ENCODE measurements at places on chromosomes 12 and 14.

GRCh38 chr14:93040982-93041381 is 74.7 kb downstream of the ITPK1 start:
- DNase-seq = no peak

- DNase-seq = no peak
Measured at GRCh38 chr12:47650469-47650868, 55.4 kb downstream of the RPAP3 start.

GRCh38 chr12:124406043-124406442 is 111.2 kb downstream of the RFLNA start:
- no peak for DNase-seq

DNA sequence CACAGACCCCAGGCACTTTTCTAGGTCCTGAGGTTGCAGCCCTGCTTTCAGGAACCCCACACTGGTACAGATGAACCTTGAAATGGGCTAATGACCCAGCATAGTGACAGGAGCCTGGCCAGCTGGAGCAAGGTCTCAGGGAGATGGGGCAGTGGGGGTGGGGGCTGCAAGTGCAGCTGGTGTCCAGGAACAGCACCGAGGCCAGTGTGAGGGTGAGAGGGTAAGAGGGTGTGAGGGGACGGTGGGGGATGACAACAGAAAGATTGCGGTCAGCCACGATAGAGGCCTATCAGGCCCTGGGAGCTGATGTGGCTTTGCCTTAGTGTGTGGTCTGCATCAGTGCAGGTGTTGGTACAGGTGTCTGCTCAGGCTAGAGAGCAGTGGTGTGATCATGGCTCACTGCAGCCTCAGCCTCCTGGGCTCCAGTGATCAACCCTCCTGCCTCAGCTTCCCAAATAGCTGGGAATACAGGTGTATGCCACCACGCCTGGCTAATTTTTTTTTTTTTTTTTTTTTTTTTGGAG is 59.7 kb downstream of the EP400 start:
- no peak for DNase-seq

DNA sequence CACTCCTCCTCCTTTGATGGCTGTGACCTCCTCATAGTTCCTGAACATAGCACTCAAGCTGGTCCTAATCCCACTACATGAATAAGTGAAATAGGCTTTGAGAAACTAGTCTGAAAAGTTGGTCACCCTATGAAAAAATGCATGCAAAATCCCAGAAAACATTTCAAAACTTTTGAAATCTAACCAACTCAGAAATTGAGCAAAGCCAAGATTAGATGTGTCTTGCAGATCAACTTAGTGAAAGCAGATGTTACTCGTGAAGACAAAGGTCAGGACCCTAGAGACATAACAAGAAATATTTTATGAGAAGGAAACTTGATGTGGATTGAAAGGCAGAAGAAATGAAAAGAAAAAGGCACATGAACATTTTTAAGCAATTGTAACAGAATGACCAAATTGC is 63.3 kb downstream of the TSHR start:
- DNase-seq = no peak

DNA sequence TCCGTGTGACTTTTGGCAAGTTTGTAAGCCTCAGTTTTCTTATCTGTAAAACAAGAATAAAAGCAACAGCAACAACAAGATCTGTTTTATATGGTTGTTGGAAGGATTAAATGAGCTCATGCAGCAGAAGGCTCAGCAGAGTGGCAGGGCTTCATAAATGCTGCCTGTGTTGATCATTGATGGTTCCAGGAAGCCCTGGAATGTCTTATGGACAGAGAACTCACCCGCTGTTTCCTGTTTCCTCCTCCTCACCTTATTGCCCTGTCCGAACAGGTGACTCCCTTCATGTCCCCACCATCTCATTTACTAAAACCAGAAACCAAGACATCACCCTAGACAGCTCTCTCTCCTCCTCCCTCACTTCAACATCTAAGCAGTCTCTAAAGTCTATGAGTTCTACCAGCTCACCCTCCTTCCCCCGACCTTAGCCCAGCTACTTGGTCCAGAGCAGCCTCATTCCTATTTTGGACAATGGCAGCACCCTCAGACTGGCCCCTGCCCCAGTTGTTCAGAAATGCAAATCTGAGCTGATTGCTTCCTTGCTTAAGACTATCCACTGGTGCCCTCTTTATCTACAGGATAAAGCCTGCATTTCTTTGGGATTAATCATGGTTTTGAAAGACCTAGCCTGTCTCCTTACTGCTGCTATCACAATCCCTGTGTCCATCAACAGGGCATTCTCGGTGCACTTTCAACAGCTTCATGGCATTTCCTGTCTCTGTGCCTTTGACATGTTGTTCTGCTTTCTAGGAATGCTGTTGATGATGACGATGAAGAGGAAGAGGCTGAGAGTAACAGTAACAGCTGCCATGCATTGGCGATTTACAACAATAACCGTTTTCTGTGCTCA is 21.4 kb upstream of the GSG1 start:
- no peak for DNase-seq

DNA sequence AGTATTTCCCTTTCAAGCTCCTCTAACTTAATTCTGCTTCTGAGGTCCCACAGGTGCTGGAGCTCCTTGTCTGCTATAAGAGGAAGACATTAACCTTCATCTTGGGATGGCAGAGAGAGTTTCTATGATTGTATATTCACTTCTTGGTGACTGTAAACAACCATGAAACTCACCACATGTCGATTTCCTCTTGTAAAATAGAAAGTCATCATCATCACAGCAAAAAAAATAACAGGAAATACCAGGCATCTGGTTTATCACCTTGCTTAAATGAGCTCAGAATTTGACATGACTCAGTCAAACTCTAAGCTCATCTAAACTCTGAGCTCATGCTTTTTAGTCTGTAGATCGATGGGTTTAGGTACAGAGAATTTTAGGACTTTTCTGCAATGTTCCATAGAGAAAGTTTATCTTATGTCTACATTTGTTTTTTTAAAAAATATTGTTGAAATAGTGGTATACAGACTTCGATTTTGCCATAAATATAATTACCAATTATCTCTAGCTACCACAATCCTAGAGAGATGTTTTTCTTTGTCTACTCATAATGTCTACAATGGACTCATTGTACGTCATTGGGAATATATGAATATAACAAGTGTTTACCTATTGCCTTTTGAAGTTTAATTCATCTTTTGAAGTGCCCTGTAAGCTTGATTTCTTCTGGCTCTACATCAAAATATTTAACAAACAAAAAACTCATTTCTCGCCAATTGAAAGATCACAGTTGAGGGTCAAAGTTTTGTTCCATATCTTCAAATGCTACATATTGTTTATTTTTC is 58.4 kb downstream of the IGF1 start:
- DNase-seq = no peak

DNA sequence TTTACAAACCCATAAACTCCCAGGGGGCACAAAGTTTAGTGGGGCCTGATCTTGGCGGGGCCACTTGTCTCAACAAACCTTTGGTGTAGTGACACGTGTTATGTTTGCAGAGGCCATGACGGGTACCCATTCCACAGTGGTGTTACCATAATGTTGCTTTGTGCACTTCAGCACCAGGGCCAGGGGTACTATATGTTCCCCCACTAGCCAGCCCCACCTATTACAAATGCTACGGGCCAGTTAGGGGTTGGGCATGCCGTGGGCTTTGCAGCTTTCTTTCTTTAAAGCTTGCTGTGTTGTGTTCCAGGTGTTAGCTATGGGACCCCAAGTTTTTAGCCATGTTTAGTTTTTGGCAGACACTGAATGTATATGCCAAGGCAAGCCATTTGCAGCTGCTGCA is 30.8 kb upstream of the G2E3 start:
- DNase-seq = no peak

GRCh38 chr12:57541001-57541400 is 6.0 kb downstream of the DCTN2 start:
- no peak for DNase-seq

GRCh38 chr12:115095073-115095748 is 411.2 kb upstream of the TBX3 start:
- DNase-seq = no peak

DNA sequence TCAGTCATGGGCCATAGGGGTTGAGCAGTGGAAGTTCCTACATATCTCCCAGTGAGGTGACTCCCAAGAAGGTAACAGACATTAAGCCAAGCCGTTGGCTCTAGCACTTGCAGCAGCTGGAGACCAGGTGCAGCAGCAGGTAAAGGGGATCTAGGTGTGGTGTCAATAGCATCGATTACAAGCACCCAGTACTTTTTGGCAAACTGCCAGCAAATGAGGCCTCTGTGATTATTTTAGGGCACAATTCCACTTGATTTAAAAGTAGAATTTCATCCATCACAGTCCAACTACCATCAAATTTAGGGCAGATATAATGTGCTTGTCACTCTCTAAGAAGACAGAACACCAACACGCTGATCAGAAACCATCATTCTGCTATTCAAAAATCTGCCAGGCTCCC is 224.1 kb upstream of the EGLN3 start:
- DNase-seq = no peak

DNA sequence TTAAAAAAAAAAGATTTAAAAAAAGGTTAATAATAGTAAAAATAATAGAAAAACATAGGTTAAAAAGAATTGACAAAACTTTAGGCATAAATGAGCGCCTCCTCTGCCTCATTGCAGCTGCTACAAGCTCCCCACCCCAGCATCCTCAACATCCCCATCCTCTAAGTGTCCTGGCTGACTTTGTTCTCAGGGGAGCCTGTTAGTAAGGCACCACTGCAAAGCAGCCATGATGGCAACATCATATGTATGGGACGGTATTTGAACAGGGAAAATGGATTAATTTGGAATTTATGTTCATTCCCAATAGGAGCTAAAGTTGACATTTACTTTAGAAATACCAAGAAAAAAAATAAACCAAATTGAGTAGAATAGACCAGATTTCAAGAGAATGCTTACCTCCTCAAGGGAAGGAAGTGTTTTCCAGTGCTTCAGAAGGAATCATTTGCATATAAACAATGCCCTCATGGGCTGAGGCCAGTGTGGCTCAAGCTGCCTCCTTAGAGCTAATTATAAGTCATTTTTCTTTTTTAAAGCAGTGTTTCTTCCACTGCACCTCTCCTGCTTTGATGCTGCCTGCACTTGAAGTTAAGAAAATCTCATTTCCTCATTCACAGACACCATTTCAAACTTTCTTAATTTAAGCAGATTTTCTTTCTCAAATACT is 59.6 kb downstream of the DACT1 start:
- DNase-seq = no peak

GRCh38 chr14:23160924-23161522 is 22.4 kb downstream of the SLC7A8 start:
- DNase-seq = peak; percentile 54

DNA sequence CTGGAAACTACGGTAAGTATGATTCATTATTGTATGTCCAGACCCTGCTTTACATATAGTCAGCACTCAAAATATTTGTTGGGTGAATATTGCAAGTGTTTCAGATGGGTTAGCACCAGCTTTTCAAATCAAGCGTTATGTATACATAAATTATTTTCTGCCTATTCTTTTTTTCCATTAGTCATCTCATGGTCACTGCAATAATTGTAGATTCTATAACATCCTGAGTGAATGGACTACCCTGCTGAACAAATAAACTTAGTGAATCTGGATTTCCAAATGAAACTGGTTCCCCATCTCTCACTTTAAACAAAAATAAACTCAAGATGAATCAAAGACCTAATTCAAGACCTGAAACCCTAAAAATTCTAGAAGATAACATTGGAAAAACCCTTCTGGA is 152.3 kb downstream of the DIO2 start:
- no peak for DNase-seq

DNA sequence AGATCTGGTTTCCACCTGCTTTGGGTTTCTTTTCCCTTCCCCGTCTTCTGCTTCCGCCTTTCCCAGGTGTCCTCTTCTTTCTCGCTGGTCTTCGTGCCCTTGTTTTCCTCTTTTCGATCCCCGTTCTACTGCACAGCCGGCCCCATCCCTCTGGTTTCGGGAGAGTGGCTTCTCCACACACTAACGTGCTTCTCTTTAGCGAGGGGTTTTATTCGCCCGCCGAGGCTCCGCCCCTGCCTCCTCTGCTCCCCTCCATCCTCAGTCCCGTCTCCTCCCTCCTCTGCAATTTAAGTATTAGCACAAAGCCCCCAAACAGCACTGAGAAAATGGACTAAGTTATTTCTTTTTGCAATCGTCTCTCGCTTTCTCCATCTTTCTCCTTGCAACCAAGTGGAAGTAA is at the start of gene SLC7A8:
Gene SLC7A8 (minus strand): TSS at position 182 of the 400 bp plus-strand sequence. CDS start 746 bp downstream, outside the sequence.
- DNase-seq = no peak

DNA sequence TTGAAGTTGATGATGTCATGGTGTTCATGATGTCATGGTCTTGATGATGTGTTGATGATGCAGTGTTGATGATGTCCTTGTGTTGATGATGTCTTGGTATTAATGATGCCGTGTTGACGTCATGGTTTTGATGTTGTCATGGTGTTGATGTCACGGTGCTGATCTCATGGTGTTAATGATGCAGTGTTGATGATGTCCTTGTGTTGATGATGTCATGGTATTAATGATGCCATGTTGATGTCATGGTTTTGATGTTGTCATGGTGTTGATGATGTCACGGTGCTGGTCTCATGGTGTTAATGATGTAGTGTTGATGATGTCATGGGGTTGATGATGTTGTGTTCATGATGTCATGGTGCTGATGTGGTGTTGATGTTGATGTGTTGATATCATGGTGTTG is 48.0 kb upstream of the RIMBP2 start:
- DNase-seq = no peak

- no peak for DNase-seq
Measured at GRCh38 chr12:45725631-45726602, 3.6 kb upstream of the ARID2 start.

DNA sequence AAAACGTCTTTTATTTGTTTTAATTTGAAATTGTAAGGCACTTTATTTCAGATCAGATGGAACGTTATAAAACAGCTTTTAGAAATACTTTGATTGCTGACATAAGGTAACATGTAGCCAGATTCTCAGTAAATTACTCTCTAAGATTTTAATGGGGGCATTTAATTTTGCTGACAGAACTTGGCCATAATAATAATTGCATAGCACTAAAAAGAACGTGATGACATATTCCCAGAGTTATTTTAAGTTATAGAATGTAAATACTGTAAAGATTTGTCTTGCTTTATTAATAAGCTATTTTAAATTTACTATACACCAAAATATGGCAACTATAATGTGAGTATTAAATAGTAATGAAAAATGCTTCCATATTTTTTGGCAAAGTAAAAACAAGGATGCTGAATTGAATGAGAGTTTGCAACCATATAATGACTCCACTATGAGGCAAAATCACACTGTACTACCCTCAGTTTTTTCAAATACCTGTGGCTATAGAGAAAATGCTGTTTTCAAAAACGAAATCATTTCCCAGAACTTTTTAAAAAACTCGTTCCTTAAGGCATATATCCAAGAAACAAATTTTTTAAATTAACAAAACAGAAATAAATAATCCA is 876 bp downstream of the LUM start:
- no peak for DNase-seq

- no peak for DNase-seq
Measured at GRCh38 chr12:100528471-100529127, 44.9 kb upstream of the GAS2L3 start.

GRCh38 chr12:48796976-48797375 is 8.1 kb upstream of the ADCY6 start:
- DNase-seq = no peak
